IPS DF 6.9 (cell line): ENCODE measurements at places on chromosomes 1 and 21.

DNA sequence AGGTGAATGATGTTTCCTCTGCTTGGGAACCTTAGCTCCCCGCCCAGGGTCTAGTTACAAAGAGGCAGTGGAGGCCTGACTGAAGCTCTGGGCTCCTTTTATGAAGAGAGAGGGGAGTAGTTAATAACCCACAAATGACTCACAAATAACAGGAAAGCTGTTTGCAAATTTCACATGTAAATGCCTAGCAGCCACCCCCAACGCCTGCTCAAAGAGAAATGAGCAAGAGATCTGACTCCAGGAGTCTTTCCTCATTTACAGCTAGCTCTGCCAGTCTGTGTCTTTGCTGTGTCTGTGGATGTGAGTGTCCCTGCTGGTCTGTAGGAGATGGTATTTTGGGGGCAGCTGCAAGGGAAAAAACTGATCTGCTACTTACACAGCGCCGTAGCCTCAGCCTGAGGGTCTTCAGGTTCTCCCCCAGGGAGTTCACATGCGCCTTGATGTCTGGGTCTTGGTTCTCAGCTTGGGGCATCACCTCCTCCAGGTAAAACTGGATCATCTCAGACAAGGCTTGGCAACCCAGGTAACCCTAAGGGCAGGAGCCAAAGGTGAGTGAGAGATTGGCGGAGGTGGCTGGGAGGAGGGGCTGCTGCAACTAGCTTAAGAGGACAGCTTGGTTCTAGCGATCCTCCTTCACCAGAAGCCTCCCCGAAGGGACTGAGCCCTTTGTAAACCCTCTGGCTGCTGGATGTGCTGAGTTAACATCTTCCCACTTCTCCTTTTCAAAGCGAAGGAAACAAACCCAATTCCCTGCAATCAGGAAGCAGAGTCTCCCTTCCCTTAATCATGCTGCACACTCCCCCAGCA is at the start of gene IL19:
TSS of gene IL19 (plus strand) at position 243 of the 807 bp plus-strand sequence. CDS start 65,890 bp downstream, outside the sequence.
- no peak for DNase-seq

- no peak for DNase-seq
These were observed 82.8 kb downstream of the DISP1 start for GRCh38 chr1:222897527-222898190.

GRCh38 chr1:215458562-215458961 is 108.5 kb upstream of the KCTD3 start:
- DNase-seq = no peak

DNA sequence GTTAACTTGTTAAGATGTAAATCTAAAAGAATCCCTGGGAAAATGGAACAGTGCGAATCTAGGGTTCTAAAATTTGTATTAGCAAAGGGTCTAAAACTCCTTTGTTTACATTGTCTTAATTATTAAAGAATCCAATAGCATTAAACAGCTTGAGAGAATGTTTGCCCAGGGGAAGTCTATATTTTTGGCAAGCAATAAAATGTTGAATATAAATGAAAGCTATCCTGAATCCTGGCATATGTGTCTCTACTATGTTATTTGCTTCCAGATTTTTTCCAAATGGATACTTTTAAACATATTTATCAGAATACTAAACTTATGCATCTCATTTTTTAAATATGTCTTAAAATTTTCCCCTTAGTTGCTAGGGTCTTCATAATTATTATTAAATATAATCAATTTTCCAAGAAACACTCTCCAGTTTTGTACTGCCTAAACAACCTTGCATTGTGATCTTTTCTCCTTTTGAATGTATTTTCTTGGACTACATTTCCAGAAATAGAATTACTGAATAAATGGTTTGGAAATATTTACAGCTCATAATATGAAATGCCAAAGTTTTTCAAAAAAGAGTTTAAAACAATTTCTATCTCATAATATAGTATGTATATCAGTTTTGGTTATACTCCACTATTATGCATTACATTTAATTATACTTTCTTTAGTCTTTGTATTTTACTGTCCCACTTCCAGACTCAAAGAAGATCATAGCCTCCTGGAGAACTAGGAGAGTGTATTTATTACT is 304.8 kb downstream of the USP25 start:
- DNase-seq = no peak

DNA sequence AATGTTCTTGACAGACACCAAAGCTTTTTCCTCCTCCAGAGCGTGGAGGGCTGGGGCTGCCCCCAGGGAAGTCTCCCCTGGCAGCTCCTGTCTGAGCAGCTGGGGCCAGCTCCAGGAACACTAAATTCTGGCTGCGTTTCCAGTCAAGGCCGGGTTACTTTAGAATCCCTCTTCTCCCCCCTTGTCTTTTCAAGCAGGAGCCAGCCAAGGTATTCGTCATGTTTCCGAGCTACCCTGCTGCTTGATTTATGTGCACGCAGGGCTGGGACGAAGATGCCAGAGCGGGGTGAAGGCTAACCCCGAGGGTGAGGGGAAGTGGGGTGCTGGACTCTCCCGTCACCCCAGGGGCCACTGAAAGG is 68.1 kb upstream of the ANGPTL1 start:
- DNase-seq = no peak

GRCh38 chr21:41566500-41567014 is 58.6 kb upstream of the TMPRSS2 start:
- DNase-seq = no peak

DNA sequence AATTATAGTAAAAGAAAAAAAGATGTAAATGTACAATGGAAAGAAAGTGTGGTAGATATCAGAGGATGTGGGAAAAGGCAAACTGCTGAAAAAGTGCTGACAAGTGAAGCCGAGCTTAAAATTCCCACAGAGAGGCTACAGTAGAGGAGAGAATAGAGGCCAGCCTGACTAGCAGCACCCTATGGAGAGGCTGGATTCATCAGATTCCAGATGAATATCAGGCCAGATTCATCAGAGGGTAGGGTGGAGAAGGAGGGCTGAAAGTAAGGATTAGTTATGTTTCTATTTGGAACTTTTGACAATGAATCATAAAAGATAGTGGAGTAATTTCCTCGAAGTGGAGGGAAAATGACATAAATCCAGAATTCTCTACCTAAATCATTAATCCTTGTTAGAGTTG is 60.4 kb upstream of the NEK7 start:
- DNase-seq = no peak

DNA sequence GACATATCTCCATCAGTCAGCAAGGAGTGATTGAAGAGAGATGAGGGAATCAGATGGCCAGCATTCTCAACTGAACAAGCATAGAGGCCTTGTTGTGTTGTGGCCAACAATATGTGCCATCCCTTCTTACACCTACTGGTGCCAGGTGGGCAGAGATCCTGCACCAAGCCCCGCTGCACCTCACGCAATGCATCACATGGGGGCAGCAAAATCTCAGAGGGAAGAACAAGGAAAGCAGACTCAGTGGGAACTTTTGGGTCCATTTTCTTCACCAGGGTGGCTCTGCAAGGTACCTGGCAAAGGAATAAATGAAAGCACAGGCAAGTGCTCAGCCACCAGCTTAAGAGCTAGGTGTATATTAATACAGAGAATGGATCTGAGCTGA is 33.2 kb downstream of the HSD3B2 start:
- peak; percentile 25 for DNase-seq

- no peak for DNase-seq
These were observed 1.1 kb downstream of the DPYD start for GRCh38 chr1:97919585-97920261.

GRCh38 chr1:25906644-25907300 is 553 bp upstream of the STMN1 start:
- no peak for DNase-seq

GRCh38 chr1:159892944-159893343 is 7.0 kb downstream of the CFAP45 start:
- DNase-seq = no peak

DNA sequence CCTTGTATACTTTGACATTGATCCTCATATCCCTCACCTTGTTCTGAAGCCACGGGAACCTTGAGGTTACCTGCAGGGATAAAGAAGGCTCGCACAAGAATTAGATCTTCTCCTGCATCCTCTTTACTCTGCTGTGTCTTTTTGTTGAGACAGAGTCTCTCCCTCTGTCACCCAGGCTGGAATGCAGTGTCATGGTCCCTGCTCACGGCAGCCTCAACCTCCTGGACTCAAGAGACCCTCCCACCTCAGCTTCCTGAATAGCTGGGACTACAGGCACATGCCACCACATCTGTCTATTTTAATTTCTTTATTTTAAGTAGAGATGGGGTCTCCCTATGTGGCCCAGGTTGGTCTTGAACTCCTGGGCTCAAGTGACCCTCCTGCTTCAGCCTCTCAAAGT is 134.7 kb downstream of the PTPRC start:
- DNase-seq = no peak

- DNase-seq = no peak
These were observed 1410.1 kb downstream of the MRPL39 start for GRCh38 chr21:24197132-24197643.

DNA sequence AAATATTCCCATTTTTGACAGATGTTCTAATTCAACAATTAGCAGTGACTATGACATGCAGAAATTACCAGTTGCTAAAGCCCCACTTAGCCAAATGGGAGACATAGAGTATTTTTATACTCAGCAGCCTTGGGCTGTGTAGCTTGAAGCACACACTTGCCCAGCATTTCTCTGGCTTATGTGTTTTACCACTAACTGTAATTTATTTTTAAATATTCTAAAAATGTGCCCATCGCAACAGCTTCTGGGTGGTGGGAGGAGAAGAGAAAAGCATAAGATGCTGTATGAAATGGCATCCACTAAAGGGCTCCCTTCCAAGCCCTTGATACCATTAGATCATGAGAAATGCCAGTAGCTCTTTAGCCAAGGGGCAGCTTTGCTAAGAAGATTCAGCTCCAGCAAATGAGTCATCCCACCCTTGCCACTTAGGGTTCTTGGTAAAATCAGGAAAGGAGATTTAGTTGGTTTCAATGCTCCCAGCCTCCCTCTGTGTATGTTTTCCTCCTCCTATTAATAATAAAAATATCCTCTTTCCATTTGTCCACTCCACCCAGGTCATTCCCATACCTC is 462.7 kb upstream of the DEPDC1 start:
- no peak for DNase-seq

GRCh38 chr1:204972426-204972825 is 70.6 kb upstream of the CNTN2 start:
- DNase-seq = no peak

DNA sequence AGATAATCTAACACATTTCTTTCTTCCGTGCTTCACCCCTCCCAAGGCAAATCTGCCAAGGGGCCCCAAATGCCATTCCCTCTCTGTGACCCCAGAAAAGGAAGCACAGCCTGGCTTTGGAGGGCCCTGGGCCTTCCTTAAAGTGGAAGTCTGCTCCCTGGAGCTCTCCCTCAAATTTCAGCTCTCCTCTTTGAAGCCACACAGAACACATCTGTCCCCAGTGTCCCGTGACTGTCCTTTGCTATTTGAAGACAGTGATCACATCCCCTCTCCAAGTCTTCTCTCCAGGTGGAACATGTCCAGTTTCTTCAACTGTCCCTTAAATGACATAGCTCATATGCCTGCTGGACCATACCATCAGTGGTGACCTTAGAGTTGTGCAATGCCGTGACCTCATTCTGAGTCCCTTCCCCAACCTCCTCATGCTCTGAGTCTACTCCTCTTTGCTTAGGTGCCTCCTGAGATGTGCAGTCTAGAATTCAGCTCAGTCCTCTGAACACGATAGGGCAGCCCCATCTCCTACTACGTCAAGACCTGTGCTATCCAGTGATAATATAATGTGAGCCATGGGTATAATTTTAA is 18.4 kb upstream of the FOXO6 start:
- no peak for DNase-seq

DNA sequence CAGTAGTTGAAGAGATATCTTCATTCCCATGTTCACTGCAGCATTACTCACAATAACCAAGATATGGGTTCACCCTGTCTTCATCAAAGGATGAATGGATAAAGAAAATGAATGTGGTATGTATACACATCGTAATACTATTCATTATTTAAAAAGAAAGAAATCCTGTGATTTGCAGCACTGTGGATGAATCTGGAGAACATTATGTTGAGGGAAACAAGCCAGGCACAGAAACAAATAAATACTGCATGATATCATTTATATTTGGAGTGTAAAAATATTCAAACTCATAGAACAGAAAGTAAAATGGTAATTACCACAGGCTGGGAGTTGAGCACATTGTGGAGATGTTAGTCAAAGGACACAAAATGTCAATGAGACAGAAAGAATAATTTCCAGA is 977.2 kb downstream of the AMY1C start:
- DNase-seq = no peak

- DNase-seq = no peak
These were observed 245.8 kb downstream of the PLA2G4A start for GRCh38 chr1:187074445-187075048.

- DNase-seq = no peak
These were observed 46.2 kb upstream of the TINAGL1 start for GRCh38 chr1:31529999-31530684.

DNA sequence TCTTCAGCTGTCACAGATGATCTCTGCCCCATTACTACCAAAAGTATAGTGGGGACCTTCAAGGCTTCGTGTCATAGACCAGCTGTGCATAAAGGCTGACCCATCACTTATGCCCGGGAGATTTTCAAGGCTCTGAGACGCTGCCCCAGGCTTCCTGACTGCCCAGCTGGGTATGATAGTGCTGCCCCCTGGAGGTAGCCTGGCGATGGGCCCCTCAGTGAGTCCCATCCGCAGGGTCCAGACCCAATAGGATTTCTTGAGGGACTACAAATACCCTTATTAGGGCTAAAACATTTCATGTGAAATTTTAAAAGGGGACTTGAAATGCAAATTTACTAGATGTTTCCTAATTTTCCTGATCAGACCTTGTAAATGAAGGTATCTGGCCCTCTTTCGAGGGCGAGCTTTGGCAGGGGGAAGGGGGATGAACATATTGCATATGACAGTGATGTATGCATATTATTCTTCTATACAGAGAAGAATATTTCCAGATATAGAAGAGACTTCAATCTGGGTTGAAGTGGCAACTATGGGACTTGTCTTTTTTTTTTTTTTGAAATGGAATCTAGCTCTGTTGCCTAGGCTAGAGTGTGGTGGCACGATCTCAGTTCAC is 11.7 kb upstream of the FCMR start:
- no peak for DNase-seq

GRCh38 chr1:76224752-76225151 is 150.2 kb downstream of the ST6GALNAC3 start:
- no peak for DNase-seq
